LHCN-M2 (cell line): ENCODE measurements at places on chromosomes 7 and 10.

DNA sequence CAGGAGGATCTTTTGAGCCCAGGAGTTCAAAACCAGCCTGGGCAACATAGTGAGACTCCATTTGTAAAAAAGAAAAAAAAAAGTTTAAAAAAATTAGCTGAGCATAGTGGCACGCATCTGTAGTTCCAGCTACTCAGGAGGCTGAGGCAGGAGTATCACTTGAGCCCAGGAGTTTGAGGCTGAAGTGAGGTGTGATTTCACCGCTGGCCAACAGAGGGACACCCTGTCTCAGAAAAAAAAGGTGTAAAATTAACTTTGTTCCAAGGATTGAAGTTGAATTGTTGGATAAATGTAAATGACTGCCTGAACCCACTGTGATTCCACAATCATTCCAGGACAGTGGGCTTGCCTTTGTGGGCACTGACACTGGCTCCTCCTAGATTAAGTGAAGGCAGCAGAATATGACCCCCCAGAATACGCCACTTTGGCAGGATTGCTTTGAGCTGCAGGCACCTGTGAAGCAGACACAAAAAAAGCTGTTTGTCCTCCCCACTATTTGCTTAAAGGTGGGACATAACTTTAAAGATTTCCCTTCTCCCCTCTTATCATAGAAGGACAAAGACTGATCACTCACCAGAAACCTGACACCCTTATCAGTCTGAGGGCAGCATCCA lies 57.2 kb upstream of the FOXI2 start:
- DNase-seq, result no peak

- DNase-seq, result no peak
Observed at GRCh38 chr10:49176310-49177268, 11.6 kb downstream of the TMEM273 start.

DNA sequence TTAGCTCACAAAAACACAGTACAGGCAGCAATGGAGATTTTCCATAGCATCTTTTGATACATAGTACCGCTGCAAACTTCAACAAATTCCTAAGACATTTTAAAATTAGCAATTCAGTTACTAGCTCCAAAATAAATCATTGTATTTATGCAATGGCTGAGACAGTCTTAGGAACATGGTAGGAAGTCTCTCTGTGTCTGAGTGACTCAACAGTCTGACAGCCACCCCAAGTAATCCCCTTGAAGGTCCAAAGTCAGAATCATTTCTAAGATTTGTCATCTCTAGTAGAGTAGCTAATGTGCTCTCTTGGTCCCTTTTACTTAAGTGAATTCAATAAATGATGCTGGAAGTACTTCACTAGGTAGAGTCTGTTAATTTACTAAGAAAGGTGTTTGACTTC lies 93.8 kb upstream of the NOBOX start:
- DNase-seq, result no peak

GRCh38 chr10:35299016-35299415 lies 37.3 kb upstream of the CCNY start:
- DNase-seq, result no peak

DNA sequence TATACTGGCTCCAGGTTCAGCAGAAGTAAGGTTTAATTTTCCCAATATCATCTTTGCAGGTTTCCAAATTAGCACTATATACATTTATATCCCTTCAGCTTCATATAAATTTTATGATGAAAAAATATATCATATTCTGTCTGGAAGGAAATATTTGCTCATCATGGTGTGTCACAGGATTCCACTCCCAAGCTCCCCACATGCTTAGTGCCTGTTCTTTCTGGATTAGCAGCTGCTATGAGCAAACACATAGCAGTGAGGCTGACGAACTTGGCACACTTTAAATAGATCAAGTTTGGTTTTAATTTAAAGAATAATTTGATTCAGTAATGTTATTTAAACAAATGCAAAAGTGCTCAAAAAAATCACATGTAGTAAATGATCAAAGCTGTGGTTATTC lies 251.9 kb downstream of the AGMO start:
- peak; percentile 83 for DNase-seq

GRCh38 chr10:128739930-128740329 lies 613.7 kb upstream of the MKI67 start:
- DNase-seq, result no peak

DNA sequence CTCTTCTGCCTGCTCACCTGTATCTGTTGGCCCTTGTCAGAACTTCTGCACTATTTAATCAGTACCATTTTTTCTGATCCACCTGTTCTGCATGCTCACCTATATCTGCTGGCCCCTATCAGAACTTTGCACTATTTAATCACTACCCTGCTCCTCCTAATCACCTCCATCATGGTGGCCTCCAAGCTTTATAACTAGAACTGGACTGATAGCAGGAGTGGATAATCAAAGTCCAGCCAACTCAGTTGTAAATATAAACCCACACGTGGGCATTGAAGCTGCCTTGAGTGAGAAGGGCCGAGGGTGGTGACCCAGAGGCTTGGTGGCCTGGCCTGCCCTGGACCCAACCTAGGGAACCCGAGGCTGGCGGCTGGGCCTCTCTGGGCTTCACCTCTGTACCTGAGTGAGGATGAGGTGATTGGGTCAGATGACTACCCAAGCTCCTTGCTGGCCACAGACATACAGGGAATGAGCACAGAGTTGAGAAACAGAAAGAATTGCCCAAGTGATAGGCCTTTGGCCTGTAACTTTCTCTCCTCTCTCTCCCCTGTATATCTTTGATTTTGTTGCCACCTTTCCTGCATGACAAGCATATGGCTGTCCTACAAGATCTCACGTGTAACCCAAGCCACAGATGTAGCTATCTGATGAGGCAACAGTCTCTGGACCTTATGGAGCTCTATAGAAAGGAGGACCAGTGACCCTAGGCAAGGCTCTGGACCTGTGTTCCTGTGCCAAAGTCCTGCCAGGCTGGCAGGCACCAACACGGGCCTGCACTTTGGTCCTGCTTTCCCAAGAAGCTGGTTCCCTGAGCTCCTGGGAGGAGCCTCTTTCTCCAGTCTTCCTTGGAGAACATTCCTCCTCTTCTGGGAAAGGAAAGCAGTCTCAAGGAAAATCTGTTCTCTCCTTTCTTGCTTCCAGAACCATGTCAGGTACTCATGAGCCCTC lies 23.4 kb upstream of the FAM3C start:
- DNase-seq, result no peak

GRCh38 chr10:132135053-132135872 lies 51.5 kb upstream of the DPYSL4 start:
- no peak for DNase-seq

DNA sequence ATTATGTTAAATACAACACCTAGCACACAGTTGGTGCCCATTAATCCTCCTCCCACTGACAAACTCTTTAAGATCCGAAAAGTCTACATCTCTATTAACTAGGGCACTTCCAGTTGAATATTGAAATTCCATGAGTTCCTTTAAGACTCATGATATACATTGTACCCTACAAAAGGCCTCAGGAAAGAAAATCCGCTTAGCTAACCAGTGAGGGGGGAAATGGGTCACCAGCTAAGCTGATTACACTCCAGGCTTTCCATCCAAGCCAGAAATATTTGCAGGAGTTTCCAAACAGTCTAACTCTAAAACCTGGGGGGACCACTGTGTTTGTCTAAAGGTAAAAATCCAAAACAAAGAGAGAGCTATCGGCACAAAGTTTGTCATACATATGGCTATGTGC lies 1.3 kb upstream of the LRIT2 start:
- no peak for DNase-seq

- DNase-seq, result no peak
Observed at GRCh38 chr7:2583798-2584580, 25.2 kb downstream of the IQCE start.

- no peak for DNase-seq
Observed at GRCh38 chr7:50695026-50695425, 87.7 kb downstream of the GRB10 start.

- no peak for DNase-seq
Observed at GRCh38 chr7:88457320-88457719, 150.6 kb upstream of the STEAP4 start.

DNA sequence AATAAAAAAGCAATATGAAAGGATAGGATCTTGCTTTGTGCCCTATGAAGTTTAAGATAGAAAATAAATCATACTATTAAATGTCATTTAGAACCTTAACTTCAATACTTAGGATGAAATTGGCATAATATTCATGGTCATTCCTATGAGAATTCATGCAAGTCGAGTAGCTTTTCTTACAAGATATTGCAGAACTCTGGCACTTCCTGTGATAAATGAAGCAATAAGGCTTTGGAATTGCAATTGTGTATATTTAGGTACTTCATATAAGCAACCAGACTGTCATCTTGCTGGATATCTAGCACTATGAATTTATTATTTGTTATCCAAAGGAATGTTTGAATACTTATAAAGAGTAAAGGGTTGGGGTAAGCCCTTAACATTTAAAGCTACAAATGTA lies 116.5 kb downstream of the ZNF438 start:
- no peak for DNase-seq

DNA sequence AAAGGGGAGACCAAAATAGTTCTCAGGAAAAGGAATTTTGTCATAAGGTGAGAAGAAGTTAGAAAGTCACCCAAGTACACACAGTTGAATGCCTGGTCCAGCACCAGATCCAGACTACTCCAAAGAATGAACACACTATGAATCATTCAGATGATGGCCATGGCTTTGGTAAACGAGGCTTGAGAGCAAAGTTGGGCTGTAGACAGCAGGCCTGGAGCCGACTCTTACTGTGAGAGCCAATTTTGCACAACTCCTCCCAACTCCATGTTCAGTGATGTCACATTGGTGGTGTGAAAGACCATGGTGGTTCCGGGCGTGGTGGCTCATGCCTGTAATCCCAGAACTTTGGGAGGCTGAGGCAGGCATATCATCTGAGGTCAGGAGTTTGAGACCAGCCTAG lies 131.6 kb downstream of the PKD1L1 start:
- peak; percentile 61 for DNase-seq

GRCh38 chr7:26279405-26279804 lies 12.3 kb upstream of the SNX10 start:
- peak; percentile 49 for DNase-seq

GRCh38 chr7:109391240-109391639 lies 821.6 kb downstream of the DNAJB9 start:
- DNase-seq, result no peak

DNA sequence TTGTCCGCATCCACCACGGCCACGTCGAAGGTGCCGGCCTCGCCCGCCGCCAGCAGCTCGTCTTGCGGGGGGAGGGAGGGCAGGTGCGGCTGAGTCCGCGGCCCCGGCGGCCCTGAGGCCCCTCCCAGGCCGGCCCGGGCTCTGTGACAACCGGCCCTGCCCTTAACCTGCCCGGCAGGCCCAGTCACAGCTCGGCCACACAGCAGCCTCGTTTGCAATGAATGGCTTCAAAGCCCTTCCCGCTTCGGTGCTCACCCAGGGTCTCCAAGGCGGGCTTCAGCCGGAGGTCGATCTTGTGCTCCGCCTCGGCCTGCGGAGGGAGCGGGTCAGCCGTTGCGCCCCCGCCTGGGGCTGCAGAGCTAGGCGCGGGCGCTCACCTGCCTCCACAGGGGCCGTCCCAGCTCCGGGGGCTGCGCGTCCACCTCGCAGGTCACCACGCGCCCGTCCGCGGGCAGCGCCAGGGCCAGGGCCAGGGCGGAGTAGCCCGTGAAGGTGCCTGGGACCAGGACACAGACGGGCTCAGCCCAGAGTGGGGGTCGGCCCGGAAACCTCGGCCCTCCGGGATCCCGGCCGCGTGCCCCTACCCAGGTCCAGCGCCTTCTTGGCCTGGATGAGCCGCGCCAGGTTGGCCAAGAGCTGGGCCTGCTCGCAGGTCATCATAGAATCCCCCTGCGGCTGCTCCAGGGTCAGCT lies 928 bp downstream of the COMTD1 start:
- DNase-seq, result no peak

DNA sequence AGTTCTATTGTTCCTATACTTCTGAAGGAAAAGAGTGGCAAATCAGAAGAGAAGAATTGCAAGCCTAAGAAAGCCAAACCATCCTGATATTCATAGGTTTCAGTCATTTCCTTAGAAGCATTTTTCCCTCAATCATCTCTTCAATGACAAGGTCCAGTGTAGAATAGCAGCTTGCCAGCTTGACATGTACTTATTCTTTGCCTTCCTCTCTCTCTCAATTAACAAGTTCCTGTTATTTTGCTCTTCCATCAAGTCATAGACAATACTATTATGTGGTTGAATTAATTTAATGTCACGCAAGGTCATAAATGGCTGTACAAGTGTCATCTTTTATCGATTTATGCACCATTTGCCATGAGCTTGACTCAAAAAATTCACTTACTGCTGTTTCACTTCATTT lies 216.3 kb upstream of the MBL2 start:
- DNase-seq, result no peak

DNA sequence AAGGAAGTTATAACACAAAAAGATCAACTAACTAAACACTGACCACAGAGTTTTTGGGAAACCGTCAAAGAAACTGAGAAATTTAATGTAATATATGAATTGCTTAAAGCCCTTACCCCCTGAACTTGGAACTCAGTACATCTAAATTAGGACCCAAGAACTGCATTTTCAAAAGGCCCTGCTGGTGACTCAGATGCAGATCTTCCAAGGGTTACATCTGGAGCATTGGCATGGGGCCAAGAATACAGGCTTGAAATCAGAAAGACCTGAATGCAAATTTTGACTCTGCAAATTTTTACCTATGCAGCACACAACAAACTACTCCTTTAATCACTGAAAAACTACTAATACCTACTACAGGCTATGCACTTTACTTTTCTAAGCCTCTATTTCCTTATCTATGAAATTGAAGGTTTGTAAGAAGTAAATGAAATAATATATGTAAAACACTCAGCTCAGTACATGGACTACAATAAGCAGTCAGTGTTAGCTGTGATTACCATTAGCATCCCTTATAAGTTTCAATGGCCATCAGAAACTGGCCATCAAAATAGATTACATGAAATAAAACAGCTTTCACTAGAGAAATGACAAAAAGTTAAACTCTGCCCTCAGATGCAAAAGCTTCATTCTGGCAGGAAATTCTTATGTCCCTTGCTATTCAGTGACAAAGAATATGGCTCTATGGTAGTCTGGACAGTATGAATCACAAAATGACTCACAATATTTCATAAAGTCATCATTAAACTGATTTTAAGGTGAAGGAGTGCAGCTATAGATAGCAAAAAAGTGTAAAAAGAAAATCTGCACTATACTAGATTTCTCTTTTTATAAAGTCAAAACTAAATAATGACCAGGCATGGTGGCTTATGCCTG lies 43.6 kb downstream of the NSUN6 start:
- peak; percentile 85 for DNase-seq

- DNase-seq, result no peak
Observed at GRCh38 chr10:122255509-122256301, 15.4 kb upstream of the BTBD16 start.

GRCh38 chr10:128297709-128298378 lies 171.6 kb upstream of the MKI67 start:
- DNase-seq, result no peak

DNA sequence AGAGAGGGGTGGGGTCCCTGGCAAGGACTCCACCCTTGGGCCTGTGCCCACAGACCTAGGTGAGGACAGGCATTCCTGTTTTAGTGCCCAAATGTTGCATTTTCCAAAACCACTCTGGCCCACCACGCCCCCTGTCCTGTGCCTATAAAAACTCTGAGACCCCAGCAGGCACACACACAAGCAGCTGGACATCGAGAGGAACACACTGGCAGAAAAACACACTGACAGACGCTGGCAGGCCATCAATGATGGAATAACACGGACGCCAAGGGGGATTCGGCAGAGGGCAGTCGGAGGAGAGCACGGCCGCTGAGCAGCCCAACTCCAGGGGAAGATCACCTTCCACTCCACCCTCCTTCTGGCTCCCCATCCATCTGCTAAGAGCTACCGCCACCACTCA lies 386.9 kb upstream of the AUTS2 start:
- no peak for DNase-seq
